ENCODE measurements at places on chromosomes 13 and 19.

GRCh38 chr13:64413529-64413928, 2816.6 kb downstream of the PCDH9 start:
- no peak for DNase-seq

- DNase-seq = no peak
Measured at GRCh38 chr13:95745752-95746151, 68.8 kb downstream of the DNAJC3 start.

DNA sequence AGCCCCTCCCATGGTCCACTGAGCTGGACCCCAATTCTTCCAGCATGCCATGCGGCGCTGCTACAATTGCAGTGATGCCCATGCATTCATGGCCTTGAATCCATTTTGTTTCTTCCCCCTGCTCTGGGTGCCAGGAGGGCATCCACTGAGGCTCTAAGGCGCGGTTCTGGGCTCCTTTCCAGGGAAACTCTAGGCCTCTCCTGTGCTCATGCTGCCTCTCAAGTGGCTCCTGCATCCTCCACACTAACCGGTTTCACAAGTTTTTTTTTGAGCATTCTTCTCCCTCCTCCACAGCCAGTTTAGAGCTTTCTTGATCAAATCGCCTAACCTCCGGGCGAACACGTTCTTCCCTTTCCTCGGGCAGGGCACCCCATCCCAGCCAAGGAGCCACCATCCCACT, 69.1 kb upstream of the FLT1 start:
- DNase-seq = no peak

DNA sequence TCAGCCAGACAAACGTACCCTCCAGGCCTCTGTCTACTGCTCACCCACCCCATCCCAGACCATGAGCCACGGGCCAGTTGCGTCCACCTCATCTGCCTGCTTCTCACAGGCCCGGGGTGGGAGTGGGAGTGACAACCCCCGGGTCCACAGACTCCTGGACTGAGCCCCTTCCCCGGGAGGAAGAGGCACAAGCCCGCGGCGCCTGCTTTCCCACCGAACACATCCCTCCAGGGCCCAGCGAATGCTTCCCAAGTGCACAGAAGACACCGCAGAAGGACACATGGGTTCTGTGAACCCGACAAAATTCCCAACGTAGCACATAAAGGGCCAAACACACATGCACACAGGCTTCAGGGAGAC, 18.0 kb upstream of the PLPP2 start:
- DNase-seq = no peak

DNA sequence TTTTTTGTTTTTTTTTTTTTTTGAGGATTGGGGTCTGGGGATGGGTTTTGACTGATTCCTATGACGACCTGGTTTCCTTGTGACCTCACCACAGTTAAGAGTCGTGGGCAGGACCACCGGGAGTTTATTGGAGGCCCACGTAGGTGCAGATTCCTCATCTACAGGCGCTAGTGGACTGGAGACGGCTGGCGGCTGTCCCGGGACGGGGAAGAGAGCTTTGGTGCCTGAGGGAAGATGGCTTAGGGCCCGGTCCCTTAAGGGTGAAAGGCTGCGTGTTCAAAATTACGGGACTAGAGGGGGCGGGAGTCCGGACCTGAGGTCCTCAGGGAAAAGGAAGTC, 682 bp upstream of the TEAD2 start:
- peak; percentile 20 for DNase-seq

GRCh38 chr19:41569481-41570150, 6.3 kb upstream of the CEACAM21 start:
- peak; percentile 49 for DNase-seq

GRCh38 chr13:111494641-111495040, 174.2 kb downstream of the TEX29 start:
- DNase-seq = no peak

- DNase-seq = no peak
Measured at GRCh38 chr13:30665638-30666037, 47.9 kb downstream of the USPL1 start.

- no peak for DNase-seq
Measured at GRCh38 chr13:100707818-100708740, 33.5 kb upstream of the TMTC4 start.

DNA sequence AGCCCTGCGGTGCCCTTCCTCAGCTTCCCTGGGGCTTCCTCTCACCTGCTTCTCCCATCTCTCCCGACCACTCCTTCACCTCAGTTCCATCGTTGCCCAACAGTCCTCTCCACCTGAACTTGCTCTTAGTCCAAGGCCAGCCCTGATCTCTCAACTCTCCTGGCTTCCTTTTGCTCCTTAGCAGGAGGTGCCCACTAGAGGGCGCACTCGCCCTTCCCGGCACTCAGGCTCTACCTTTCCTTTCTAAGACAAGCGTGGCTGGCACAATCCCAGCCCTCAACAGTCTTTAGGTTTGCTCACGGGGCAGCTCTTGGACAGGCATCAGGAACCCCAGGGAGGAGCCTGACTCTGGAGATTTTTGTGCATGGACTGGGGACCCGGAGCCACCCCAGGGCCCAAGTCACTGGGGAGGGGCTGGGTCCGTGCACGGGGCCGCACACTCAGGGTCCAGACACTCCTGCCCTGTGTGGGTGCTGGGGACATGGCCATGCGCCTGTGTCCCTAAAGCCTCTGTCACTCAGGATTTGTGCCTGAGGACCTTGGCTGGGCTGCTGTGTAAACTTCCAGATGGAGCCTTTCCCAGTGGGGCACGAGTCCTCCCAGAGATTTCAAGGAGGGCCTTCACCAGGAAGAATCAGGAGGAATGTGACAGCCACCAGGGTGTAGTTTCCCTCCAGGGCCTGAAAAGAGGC, 12.1 kb upstream of the CEACAM8 start:
- DNase-seq = no peak

- DNase-seq = no peak
Measured at GRCh38 chr19:41745756-41746155, 9.6 kb upstream of the CEACAM6 start.

DNA sequence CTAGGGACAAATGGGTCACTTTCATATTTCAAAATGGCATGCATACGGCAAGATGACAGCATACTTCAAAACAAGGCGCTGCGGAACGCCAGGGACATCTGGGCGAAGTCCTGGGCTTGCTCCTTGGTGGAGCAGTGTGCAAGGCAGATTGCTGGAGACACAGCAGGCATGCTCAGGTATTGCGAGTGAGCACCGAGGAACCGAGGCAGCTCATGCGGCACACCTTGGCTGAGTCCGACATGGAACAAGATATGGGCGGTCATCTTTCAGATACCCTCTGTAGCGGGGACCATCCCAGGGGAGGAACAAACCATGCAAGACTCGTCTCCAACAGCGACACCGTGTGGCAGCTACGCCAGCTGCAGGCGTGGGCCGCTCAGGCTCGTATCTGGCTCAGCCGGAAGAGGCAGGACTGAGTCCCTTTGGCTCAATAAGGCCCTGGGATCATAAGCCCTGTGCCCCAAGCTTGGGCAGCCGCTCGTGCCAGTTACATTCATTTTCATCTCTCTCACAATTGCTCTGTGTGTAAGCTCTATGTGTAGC, 112.4 kb downstream of the NUFIP1 start:
- DNase-seq = no peak

DNA sequence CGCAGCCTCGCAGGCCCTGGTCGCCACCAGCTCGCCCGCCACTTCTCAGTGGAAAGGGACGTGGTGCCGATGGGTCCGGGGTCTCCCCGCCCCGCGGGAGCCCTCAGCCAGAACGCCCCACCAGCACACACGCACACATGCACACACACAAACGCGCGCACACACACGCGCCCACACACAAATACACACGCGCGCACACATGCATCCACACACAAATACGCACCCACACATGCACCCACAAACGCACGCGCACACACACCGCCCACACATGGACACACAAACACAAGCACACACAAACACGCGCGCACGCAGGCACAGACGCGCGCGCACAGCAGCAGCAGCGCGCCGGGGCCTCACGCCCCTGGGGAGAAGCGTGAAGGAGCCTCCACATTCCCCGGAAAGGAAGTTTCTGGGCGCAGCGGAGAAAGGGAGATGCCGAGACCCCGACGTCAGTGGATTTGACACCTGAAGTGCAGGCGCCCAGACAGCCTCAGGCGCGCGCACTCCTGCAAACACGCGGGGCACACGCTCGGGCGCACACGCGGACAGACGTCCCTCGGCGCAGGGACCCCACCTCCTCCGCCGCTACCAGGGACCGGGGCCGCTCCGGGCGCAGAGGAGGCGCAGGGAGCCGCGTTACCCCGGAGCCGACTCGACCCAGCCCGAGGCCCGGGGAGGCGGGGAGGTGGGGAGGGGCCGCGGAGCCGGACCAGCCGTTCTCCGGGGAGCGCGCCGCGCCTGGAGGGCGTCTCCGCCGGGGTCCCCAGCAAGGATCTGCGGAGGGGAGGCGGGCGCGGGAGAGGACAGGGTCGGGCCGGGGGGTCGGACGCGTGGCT, 622 bp downstream of the RASA3 start:
- DNase-seq = no peak

GRCh38 chr19:50427997-50428425, 4.7 kb upstream of the MYBPC2 start:
- peak; percentile 24 for DNase-seq

DNA sequence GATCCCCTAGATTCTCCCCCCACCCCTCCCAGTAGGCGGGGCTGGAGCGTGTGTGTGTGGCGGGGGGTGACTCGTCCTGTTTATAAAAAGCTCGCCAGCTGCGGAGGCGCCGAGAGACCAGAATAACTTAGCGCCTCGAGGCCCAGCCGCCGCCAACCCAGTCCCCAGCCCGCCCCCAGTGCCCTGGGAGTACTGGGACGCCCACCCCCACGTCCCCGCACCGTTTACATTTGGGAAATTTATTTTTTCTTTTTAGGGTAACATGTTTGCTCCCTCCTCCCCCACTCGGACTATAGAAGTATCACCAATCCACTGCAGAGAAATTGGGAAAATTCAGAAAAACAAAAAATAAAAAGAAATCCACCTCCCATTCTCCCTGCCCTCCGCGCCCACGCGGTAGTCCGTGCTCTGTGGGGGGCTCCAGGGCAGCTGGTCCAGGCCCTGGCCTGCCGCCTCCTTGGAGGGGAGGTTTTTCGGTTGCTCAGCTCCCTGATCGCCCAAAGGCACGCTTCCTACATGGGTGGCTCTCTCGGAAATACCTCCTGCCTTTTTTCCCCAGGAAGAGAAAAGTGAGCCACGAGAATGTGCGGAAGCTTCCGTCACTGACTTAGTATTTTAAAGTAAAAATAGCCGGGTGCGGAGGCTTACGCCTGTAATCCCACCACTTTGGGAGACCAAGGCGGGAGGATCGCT, 1.5 kb upstream of the RAB3A start:
- peak; percentile 47 for DNase-seq
